ENCODE measurements at places on chromosomes 3 and 15. TPM values are rescaled to one million over a fixed set of nuclear protein-coding genes. Genes with fewer than 3 reads are reported as not detected.

LRRC2 gene
- total RNA-seq, result 0.10 TPM

GADL1 gene
- 0.48 TPM for total RNA-seq

SIDT1 gene
- total RNA-seq, result 0.10 TPM

CPLX3 gene
- total RNA-seq, result not detected

C2CD4B gene
- 58.1 TPM for total RNA-seq

MYL3 gene
- not detected for total RNA-seq

NUTM1 gene
- total RNA-seq, result not detected

GP9 gene
- total RNA-seq, result not detected

CFAP100 gene
- total RNA-seq, result not detected

NR1I2 gene
- total RNA-seq, result not detected

PRR20G gene
- not detected for total RNA-seq

PPARG gene
- 36.9 TPM for total RNA-seq

SLC9A9 gene
- 0.98 TPM for total RNA-seq

FMN1 gene
- total RNA-seq, result 0.33 TPM

CADPS gene
- not detected for total RNA-seq

ACTRT3 gene
- 4.9 TPM for total RNA-seq

NXPE3 gene
- 5.7 TPM for total RNA-seq

NMB gene
- 4.6 TPM for total RNA-seq

GOLGA8J gene
- total RNA-seq, result not detected

LTF gene
- total RNA-seq, result under 0.01 TPM

ATP8B4 gene
- 0.29 TPM for total RNA-seq

CCDC39 gene
- total RNA-seq, result not detected

P3H2 gene
- 16.0 TPM for total RNA-seq

PRRT3 gene
- total RNA-seq, result 2.0 TPM

All from vein endothelial cell (primary cell).